Lower leg skin (tissue), 4 donors: ENCODE measurements at places on chromosomes 13 and 19.
A peak's percentile ranks its signal among the peaks of the same experiment; 100 is the strongest.

DNA sequence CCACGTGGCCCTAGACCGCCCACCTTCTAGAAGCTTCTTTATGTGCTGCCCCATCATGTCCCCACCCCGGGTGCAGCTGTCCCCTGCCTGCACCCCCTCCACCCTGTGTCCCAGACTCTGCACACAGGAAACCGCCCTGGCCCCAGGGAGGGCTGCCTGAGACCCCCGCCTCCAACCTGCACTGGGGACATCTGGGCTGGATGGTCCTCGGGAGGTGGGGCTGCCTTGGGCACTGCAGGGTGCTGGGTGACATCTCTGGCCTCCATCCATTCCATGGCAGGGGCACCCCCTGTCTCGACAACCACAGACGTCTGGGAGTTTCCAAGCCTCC is 17.8 kb upstream of the ZBTB7A start:
- DNase-seq = no peak

- no peak for DNase-seq
These were observed 506 bp upstream of the AP1M1 start for GRCh38 chr19:16197188-16197621.

DNA sequence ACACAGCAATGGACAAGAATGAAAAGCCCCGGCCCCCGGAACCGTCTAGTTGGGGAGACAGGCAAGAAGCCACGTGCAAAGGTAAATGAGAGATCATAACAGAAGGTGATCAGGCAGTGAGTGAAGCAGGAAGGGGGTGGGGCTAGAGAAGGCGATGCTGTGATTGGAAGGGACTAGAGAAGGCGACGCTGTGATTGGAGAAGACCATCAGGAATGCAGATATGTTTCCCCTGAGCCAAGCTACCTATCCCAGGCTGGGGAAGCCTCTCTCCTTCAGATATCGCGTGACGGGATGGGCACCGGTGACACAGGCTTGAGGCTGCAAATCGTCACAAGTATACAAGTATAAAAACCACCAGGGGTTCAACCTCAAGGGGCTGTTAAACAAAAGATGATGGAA is 21.8 kb downstream of the DCAF15 start:
- no peak for DNase-seq

GRCh38 chr13:33775339-33776108 is 42.4 kb upstream of the RFC3 start:
- DNase-seq = no peak

GRCh38 chr19:57280165-57280961 is at the start of gene ZNF460:
ZNF460 (plus strand) TSS chr19:57280485; CDS start chr19:57280807, 322 bp downstream.
- DNase-seq = peak; percentile 96

DNA sequence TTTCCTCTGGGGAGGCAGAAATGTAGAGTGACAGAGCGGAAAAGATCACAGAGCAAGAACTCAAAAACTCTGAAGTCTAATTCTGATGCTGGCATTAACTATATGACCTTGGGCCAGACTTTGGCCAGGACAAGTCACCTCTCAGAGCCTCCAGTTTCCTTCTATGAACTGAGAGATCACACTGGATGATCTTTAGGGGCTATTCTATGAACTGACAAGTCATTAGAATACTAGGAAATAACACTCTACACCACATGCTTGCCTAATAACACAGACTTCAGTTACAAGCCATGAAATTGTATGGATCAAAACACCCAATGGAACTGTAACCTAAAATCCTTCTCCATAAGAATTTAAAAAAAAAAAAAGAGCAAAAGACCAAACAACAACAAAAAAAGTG is 16.9 kb downstream of the SLC25A30 start:
- DNase-seq = no peak

- DNase-seq = no peak
These were observed 117.3 kb downstream of the ITGBL1 start for GRCh38 chr13:101569807-101570206.

DNA sequence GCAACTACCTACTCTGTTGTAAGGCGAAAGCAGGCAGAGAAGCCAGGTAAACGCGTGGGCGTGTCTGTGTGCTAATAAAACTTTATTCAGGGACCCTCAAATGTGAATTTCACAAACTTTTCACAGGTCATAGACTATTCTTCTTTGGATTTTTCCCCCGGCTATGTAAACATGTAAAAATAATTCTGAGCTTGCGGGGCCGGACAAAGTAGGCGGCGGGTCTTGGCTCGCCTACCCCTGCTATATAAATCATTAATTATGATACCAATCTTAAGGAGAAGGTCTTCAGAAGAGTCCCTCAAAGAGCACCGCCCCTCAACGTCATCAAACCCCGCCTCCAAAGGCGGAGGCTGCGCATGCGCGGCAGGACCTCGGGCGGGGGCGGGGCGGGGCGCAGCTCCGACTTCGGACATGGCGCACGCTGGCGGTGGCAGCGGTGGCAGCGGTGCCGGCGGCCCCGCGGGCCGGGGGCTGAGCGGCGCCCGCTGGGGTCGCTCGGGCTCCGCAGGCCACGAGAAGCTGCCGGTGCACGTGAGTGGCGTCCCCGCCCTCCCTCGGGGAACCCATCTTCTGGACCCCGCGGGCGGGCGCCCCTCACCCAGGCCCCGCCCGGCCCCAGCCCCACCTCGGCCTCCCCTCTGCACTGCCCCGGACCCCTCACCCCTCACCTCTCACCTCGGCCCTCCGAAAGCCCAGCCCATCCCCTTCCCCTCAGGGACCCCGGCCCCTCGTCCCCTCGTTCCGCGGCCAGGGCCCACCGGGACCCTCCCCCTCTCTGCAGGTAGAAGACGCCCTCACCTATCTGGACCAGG is at the start of gene SIN3B:
TSS of gene SIN3B (plus strand) at position 389 of the 812 bp plus-strand sequence. CDS start at position 412, 23 bp downstream.
- peak; percentile 96 for DNase-seq

- DNase-seq = no peak
These were observed 349 bp downstream of the BCL2L12 start for GRCh38 chr19:49666120-49666444.

GRCh38 chr13:100480676-100481075 is 107.9 kb downstream of the GGACT start:
- DNase-seq = no peak

GRCh38 chr19:51754109-51754508 is 2.4 kb upstream of the FPR1 start:
- DNase-seq = no peak

GRCh38 chr13:71618159-71618558 is 248.8 kb downstream of the DACH1 start:
- no peak for DNase-seq

DNA sequence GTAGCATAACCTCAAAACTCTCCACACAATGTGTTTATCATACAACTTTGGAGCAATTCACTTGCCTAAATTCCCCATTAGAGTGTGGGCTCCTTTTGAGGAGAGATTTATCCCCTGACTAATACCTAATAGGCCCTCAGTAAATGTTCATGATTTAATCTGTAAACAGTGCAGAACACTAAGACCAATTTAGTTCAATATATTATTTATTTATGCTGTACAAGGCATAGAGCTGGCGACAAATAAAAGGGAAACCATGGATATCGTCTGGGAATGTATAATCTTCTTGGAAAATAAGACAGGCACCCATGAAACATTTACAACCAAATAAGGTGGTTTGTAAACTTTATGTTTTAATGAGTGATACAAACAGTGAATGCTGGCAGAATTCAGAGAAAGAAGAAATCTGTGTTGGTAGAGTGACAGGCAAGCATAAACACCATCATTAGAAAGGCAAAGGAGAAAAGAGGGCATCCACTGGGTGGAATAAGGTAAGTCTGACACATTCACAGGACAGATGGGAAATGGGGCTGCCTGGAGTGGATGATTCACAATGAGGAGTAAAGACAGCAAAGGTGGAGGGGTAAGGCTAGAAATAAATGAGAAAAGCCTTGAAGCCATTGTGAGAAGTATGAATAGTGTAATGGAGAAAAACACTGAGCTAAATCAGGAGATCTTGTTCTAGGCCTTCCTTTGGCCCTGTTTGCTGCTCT is 106.1 kb upstream of the MIR17HG start:
- DNase-seq = no peak

GRCh38 chr19:3243819-3244700 is 19.6 kb downstream of the CELF5 start:
- no peak for DNase-seq

- DNase-seq = no peak
These were observed 213.2 kb upstream of the SOX1 start for GRCh38 chr13:111853721-111854120.

GRCh38 chr19:15265850-15266248 is 33.6 kb upstream of the EPHX3 start:
- peak; percentile 44 for DNase-seq

DNA sequence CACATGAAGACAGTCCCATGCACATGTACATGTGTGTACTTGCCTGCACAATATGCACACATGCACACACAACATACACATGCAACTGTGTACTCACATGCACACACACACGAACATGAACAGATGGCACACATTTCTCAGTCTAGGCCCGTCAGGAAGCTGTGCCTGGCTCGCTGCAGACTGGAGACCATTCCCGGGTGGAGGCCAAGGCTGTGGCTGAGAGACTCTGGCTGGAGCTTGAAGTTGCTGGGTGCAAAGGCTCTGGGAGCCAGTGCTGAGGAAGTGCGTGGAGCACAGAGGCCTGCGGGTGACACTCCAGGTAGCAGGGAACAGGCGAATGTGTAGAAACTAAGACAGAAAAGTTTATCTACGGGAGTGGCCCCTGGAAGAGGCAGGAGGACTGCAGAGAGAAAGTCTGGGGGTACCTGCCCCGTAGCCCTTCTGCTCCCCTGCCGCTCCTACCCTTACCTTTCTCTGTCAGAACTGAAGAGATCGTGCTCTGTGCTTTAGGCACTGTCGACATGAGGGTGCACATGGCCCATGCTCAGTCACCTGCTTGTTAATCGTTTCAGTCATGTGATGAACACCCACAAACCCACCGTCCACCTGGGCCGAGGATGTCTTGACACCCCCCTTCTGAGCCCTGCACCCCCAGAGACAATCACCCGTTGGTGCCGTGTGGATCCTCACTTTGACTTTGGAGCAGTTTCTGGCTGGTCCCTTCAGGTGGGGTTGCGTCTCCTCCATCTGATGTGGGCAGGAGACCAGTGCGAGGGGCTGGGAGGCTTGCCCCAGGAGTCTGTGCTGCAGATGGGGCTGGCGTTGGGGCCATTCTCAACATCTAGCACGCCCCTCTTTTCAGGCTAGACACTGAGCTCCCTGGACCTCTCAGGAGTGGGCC is 69.4 kb downstream of the TEX29 start:
- peak; percentile 72 for DNase-seq

DNA sequence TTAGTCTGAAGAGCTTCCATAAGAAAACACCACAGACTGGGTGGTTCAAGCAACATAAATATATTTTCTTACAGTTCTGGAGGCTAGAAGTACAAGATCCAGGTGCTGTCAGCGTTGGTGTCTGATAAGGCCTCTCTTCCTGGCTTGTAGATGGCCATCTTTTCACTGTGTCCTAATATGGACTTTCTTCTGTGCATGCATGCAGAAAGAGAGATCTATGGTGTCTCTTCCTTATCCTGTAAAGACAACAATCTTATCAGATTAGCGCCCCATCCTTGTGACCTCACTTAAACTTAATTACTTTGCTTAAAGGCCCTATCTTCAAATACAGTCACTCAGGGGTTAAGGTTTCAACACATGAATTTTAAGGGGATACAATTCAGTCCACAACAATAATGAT is 14.1 kb upstream of the NDFIP2 start:
- DNase-seq = no peak

DNA sequence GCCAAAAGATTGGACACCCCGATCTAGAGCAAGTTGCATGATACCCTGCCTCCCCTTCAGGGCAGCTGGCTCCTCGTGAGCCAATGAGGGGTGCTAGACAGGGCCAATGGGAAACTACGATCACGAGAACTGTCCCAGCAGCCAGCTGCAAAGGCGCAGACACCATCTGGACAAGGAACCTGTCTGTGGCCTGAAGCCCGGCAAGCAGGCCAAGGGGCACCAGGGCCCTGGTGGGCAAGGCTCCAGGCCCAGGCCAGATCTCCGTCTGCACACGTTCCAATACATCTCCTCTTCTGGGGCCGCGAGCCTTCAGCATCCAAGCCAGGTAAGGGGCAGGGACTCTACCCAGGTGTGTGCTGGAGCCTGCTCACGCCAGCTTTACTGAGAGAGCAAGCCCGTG is 20.2 kb downstream of the MED26 start:
- no peak for DNase-seq

GRCh38 chr19:31981545-31981944 is 363.9 kb upstream of the ZNF507 start:
- no peak for DNase-seq

- DNase-seq = no peak
These were observed 1258.6 kb downstream of the OLFM4 start for GRCh38 chr13:54287062-54287764.

- no peak for DNase-seq
These were observed 1.5 kb downstream of the ARID3A start for GRCh38 chr19:927351-927779.

DNA sequence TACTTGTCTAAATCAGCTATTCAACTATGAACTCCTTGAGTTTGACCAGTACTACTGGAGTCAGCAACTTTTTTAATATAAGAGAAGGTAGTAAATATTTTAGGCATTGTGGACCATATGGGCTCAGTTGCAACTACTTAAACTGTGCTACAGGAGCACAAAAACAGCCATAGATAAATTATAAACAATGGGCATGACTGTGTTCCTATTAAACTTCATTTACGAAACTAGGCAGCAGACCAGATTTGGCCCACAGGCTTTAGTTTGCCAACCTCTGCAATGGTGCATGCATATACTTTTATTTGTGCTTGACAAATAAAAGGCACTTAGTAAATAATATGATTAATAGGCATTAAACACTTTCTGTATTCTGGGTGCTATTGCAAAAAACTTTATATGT is 7.6 kb downstream of the FNDC3A start:
- no peak for DNase-seq

GRCh38 chr13:32828711-32829110 is 187.5 kb upstream of the KL start:
- no peak for DNase-seq

GRCh38 chr13:33206425-33206824 is 79.1 kb downstream of the STARD13 start:
- DNase-seq = no peak

- no peak for DNase-seq
These were observed 228.1 kb downstream of the FGF9 start for GRCh38 chr13:21898945-21899344.

- DNase-seq = no peak
These were observed 107.4 kb downstream of the DNAJC3 start for GRCh38 chr13:95784161-95784899.

DNA sequence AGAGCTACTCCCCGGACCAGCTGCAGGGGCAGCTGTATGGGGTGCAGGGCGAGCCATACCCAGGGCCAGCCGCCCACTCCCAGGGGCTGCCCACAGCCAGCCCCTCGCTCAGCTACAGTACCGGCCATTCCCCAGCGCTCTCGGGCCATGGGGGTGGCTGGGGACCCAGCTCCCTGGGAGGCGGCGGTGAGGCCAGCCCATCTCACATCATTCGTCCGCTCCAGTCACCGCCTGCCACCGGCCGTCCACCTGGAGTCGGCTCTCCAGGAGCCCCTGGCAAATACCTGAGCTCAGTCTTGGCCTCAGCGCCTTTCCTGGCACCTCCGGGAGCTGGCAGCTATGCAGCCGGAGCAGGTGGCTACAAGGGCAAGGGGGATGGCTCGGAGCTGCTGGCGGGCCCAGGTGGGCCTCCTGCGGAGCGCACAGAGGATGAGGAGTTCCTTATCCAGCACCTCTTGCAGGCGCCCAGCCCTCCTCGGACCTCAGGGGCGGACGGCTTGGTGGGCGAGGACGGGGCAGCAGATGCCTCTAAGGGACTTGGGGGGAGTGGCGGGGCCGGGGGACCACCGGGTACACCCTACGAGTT is 4.9 kb downstream of the PRR12 start:
- DNase-seq = no peak
